ENCODE measurements at places on chromosomes 6 and 20.
A peak's percentile ranks its signal among the peaks of the same experiment; 100 is the strongest.

DNA sequence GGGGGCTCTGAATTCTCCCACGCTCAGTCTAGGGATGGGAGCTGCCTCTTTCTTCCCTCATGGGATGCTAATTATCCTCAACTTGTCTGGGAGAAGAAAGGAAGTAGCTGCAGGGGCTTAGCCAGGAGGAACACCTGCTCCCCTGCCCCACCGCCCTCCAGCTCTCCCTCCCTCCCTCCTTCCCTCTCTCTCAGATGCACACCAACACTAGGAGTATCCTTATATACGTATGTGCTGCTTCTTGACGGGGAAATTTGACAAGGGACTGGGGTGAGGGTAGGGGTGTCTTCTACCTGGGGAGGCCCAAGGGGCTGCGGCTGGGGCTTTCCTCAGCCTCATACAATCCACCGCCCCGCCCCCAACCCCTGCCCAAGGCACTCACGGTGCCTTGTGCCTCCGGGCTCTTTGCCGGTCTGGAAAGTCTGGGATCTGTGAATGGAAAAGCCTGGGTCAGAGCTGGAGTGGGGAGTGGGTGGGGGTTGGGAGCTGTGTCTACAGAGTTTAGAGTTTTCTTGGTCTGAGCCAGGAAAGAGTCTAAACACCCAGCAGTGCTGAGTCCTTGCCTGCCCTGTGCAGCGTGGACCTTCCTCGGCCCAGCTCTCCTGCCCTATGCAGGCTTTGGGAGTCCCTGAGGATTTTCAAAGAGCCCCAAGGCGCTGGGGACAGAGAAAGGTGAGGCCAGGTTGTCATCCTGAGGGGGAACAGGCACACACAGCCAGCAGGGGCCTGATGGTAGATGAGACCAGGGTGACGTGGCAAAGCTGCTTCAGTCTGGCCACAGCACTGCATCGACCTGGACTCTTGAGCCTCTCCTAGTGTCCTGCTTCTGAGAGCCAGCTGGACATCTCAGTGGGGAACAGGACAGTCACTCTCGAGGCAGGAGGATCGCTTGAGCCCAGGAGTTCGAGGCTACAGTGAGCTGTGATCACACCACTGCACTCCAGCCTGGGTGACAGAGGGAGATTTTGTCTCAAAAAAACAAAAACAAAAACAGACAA is 29.3 kb upstream of the EMILIN3 start:
- DNase-seq: no peak

GRCh38 chr20:56454754-56455153 is 13.7 kb upstream of the RTF2 start:
- no peak for DNase-seq

DNA sequence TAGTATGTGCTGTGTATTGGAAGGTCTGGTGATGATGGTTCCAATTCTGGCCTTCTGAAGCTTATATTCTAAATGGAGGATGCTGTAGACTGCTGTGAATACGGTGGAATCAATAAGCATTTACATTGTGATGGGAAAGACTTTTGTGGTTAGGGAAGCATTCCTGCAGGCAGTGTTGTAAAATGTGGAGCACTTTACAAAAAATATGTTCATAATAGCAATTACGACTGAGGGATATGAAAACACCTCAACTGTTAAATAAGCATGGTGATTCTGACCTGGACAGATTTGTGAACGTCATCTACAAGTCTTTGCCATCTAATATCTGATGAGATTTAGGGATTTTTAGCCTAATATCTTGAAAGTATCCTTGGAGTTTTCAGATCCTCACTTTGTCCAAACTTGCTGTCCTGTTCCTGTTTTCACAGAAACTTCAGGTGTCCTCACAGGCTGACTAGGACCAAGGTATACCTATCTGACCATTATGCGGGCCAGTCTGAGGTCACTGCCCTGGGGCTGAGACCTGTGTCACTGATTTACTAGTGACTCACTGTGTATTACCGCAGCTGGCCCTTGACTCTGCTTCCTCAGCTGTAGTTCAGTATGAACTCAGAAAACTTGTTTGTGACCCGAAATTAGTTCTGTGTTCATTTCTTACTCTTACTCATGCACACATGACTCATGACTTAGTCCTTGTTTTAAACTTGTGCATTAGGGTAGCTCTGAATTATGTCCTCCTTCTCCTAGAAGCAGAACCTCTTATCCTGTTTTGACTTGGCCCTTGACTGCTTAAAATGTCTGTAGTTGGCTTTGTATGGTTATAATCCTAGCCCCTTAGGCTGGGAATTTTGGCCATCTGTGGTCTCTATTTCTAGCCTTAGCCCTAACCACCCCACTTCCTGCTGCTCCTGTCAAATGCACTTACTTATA is 343.0 kb downstream of the CDKAL1 start:
- DNase-seq: peak; percentile 69

DNA sequence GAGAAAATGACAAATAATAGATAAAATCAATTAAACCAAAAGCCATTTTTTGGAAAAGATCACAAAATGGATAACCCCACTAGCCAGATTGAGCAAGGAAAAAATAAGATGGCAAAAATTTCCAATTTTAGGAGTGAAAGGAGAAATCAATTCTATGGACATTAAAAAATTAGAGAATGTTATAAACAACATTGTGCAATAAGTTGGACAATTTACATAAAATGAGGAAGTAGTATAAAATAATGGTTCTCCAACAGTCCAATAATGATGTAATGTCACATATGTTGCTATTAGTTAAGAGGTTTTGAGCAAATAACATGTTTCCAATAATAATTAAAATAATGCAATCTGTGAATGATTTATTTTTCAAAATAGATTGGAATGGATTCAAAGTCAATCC is 3.1 kb upstream of the SNAP91 start:
- DNase-seq: no peak

DNA sequence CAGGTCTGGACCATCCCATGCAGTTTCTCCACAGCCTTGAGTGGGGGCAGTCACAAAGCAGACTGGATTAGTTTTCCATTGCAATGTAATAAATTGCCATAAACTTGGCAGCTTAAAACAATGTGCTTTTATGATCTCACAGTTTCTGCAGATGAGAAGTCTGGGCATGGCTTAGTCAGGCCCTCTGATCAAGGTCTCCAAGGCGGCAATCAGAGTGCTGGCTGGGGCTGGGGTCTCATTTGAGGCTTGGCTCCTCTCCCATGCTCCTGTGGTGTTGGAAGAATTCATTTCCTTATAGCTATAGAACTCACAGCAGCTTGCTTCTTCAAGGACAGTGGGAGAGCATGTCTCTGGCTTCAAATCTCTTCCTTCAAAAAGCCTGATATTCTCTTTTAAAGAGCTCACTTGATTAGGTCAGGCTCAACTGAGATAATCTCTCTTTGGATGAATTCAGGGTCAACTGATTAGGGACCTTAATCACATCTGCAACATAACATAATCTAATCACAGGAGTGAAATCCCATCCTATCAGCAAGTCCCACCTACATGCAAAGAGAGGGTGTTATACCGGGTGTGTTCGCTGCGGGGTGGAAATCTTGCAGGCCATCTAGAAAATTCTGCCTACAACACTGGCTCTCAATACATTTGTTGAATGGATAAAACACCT is 77.4 kb upstream of the SULF2 start:
- no peak for DNase-seq

- no peak for DNase-seq
These were observed 129.1 kb downstream of the FOXA2 start for GRCh38 chr20:22455259-22455658.

- DNase-seq: no peak
These were observed 89.2 kb upstream of the RNF217 start for GRCh38 chr6:124873066-124873410.

DNA sequence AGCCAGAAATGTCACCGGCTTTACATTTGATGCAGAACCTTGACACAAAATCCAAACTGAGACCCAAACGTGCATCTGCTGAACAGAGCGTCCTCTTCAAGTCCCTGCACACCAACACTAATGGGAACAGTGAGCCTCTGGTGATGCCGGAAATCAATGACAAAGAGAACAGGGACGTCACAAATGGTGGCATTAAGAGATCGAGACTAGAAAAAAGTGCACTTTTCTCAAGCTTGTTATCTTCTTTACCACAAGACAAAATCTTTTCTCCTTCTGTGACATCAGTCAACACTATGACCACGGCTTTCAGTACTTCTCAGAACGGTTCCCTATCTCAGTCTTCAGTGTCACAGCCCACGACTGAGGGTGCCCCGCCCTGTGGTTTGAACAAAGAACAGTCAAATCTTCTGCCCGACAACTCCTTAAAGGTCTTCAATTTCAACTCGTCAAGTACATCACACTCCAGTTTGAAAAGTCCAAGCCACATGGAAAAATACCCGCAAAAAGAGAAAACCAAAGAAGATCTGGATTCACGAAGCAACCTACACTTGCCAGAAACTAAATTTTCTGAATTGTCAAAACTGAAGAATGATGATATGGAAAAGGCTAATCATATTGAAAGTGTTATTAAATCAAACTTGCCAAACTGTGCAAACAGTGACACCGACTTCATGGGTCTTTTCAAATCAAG is 108.4 kb downstream of the RTN4IP1 start:
- DNase-seq: no peak

DNA sequence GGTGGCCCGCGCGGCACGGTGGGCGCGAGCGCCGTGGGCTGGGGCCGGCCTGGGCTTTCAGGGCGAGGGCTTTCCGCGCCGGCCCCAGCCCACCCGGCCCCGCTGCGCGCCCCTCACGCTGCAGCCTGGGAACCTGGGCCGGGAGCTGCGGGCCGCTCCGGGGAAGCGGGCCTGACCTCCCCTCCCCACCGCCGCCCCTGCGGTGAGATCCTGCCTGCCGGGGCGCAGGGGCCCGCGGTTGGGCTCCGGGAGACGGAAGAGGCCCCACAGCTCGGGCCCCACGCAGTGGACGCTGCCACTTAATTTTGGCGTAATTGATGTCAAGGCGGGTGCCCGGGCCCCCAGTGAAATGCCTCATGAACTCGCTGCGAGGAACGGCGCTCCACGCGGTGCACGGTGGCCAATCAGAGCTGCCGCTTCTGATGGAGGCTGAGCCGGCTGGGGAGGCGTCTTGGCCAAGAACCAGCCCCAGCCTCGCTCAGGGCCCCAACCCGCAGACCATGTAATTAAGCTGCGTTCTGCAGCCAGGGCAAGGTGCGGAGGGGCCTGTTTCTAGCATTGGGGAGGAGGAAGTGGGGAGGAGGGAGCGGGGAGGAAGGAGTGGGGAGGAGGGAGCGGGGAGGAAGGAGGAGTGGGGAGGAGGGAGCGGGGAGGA is 96.1 kb upstream of the BHLHE23 start:
- DNase-seq: peak; percentile 81

DNA sequence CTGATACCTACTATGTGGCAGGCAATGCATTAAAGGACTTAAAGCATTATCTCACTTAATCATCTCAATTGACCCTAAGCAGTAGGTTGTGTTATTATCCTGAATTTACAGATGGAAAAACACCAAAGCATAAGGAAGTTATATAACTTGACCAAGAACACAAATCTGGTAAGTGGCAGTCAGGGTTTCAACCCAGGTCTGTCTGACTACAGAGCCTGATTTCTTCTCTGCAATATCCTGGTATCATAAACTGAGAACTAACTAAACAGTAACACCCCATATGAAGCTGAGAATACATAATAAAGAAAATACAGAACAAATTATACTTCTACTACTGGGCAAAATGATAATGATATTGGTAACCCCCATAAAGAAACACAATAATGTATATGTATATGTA is 13.8 kb upstream of the DST start:
- DNase-seq: no peak

DNA sequence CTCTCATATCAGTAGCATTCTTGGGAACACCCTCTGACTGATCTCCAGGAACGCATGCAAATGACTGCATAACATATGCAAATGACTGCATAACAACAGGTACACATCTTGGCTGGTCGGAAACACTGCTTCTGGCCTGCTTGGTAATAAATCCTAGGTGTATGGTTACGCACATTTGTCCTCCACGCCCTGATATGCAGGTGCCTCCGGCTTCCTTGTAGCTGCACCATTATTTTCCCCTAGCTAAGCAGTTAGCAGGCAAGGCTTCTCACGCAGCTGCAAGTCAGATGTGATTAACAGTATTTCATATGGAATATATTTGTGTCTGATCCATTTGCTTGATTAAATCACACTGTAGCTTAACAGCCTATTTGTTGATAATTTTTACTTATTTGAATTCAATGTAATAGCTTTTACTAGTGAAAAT is 5.9 kb downstream of the RPS6KA2 start:
- DNase-seq: no peak

DNA sequence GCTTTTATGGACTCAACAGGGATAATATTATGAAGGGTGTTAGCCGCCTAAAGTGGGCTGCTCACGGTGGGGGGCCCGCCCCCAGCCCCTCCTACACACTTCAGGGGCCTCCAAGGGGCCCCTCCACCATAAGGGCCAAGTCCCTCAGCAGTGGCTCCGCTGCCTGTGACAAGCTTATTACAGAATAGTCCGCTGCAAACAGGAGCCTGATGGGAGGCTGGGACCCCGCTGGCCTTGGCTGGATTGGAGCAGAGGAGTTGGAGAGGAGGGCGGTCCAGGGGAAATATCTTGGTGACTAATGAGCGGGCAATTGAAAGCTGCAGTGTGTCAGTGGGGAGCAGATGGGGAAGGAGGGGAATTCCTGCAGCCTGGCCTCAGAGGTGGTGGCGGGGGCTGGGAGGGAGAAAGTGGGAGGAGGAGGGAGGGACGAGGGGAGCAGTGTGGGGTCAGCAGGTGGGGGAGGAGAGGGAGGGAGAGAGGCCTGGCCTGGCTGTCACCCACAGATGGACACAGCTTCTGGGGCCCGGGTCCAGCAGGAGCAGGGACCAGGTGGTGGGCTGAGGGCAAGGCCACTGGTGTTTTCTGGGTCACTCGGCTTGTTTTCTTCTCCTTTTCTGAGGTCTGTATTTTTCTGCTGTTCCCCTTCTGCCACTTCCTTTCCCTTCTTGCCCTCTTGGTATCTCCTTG is 57.6 kb upstream of the FOXP4 start:
- no peak for DNase-seq

DNA sequence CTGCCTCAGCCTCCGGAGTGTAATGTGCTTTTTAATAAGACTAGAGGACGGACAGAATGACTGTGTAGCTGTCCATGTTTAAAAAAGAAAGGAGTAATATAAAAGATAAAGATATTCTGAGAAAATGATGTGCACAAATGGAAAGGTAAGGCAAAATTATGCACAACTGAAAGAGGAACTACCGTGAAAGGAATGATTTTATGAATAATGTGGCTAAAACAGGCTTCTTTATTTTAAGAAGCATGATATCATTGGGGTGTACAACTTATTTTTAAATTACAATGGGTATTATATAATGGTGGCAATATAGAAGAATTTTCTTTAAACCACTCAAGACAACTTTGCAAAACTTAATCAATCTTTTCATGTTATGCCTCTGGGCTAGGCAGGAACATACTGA is 78.1 kb downstream of the FIG4 start:
- no peak for DNase-seq
